ENCODE measurements at places on chromosomes 12 and 14.

GRCh38 chr12:10736463-10736862 is 13.3 kb upstream of the YBX3 start:
- no peak for DNase-seq

- no peak for DNase-seq
These were observed 975.1 kb downstream of the BCL11B start for GRCh38 chr14:98296895-98297294.

DNA sequence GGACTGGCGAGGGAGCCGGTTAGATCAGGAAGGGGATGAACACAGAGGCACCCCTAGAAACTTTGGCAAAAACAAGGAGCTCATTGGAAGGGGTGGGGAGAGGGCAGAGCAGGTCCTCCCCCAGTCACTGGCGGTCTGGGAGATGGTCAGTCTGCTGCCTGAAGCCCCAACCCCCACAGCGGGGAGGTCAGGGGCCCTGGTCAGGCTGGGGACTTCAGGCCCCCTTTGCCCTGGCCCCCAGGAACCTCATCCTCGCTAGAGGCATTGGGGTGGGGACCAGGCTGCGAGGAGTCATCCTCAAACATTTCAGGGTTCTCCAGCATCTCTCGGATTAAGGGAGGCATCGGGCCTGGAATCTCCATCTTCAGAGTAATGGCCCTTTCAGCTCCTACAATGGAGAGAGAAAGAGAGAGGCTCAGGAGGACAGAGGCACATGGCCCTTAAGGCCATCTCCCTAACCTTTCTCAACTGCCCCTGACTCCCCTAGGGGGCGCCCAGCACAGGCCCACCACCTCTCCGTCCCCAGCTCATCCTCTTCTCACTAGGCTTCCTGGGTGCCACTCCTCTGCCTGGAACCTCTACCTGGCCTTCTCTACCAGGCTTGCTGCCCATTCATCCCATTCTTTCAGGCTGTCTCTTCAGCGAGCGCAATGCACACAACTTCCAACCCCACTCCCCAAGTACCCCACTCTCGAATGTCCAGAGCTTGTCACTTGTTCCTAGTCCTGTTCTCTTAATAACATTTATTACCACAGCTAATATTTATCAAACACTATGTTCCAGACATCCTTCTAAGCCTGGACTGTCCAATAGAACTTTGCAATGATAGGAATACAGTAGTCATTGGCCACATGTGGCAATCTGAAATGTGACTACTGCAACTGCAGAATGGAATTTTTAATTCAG is 4.7 kb upstream of the ITGB7 start:
- DNase-seq, result no peak

DNA sequence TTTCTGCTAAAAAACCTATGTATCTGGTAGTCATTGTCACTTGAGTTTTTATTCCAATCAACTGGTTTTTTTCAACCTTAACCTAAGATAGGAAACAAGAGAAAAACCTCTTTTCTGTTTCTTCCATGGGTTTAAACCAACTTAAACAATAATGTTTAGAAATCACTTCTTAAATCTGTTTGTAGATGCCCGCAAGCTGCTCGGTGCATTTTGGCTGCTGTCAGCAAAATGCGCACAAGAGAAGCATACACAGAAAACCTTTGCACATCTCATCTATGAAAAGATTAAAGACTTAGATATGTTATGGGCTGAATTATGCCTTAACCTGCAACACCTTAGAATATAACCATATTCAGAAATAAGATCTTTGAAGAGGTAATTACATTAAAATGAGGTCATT is 299.8 kb downstream of the ITPR2 start:
- no peak for DNase-seq

GRCh38 chr14:94485944-94486841 is 10.2 kb upstream of the SERPINA9 start:
- DNase-seq, result peak; percentile 30

DNA sequence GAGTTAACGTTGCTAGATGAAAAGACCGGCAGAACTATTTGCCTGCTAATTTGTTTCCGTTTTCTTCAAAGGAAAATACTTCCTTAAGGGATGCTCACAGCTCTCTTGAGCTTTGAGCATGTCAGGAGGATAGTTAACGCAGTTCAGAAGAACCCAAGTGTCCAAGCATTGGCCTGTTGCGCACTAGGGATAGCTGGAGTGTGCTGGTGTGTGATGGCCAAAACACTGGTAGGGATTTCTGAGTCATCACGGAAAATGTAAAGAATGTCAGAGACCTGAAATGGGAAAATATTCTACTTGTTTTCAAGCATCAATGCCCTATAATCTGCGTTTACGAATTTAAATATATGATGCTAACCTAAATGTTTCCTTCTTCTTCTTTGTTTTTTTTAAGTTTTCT is 97.8 kb downstream of the VRK1 start:
- DNase-seq, result no peak

Data from lung microvascular endothelial cell (primary cell).